ENCODE measurements at places on chromosomes 6 and 20.

DNA sequence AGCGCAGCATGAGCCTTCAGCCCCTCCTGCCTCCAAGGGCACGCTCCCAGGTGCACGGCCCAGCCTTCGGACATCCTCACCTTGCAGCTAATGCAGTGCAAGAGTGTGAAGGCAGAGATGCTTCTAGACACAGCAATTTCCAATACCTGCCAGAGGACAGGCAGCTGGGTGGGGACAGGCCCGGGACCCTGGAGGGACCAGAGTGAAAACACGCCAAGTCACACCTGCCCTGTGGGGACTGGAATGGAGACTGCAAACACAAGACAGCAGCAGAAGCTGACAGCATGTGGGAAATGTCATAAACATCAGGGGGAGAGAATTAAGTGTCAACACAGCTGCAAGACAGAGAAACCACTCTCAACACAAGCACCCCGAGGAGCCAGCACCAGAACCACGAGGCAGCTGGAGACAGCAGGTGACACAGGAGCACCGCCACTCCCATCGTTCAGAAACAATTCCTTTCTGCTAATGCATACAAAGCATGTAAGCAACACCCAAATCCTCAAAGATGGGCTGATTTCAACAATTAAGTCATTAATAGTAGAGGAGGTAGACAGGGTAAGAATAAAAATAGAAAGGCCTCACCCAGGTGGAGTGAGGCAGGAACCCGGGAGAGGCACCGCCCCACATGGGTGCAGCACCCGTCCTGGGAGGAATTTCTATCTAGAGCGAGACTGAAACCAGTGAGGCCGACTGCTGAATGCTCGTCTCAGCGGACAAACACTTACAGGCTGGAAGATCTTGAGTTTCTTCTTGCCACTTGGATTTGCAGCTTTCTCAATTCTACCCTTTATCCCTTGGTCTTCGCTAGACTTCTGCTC, 17.1 kb downstream of the DIDO1 start:
- no peak for DNase-seq

- DNase-seq, result no peak
These were observed 37.7 kb downstream of the TMEM181 start for GRCh38 chr6:158597565-158597964.

DNA sequence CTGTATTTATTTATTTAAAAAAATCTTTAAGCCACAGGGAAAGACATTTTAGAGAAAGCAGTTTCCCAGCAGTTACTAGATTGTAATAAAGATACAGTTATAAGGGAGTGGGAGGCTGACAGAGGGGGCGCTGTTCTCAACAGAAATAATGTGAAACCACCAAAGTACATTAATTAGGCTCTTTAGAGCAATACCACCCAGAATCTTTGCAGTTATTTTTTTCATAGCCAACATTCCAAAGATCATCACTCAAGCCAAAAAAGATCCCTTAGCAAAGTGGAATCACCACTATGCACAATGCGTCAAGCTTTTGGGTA, 331.3 kb upstream of the DEFB112 start:
- DNase-seq, result no peak

DNA sequence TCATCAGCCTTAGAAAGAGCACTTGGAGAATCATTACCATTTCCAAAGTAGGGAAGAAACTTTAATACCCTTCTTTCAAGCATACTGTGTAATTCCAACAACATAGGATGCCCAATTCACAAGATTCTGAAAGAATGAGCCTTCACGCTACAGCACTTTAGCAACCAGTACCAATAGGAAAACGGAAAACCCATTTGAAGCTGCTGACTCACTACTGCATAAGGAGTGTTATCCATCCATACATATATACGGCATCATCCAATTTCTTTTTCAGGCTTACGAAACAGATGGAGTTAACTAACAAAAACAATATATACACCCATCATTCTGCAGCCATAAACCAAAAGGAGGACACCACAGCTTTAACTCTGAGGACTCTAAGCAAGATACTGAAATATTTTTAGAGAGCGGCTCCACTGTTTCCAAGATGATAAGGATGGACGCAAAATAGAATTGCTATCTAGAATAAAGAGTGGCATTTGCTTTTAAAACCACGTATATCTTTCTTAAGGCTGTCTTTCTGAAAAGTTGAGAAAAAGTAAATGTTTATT, 24.9 kb downstream of the FYN start:
- DNase-seq, result no peak

GRCh38 chr20:46951840-46952497, 57.3 kb downstream of the EYA2 start:
- no peak for DNase-seq

GRCh38 chr20:13545790-13546189, 92.9 kb downstream of the TASP1 start:
- no peak for DNase-seq

DNA sequence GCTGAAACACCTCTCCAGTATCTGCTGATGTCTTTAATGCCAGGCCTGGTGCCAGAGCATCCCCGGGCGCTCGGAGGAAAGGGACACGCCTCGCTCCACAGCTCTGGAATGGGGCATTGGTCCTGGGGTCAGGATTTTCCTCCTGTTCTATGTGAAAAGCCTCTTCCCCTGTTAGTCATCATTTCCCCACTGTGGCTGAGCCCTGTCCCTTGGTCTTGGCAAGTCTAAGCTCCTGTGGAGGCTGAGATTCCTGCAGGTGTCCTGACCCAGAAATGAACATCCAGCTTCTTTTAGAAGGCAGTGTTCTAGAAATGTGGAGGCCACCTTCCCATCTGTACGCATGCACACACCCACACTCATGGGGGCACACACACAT, 19.4 kb downstream of the SYNDIG1 start:
- DNase-seq, result no peak

DNA sequence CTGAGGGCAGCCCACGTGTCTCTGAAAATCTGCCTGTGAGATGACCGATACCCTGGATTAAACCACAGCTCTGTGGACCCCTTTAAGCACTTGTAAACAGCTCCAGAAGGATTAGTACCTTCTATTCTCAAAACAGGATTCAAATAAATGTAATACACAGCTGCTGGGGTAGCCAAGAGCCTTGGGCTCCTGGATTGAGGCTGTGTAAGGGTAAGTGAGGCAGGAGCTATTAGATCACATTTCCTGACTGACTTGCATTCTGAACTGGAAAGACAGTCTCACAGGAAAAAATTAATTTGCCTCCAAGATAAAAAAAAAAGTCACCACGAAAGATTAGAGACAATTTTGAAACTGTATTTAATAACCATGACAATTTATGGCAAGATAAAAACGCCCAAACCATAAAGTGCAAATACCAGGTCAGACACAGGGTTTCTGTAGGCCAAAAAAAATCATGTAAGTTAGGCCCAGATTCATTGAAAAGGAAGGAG, 78.0 kb downstream of the TRMT11 start:
- DNase-seq, result no peak

DNA sequence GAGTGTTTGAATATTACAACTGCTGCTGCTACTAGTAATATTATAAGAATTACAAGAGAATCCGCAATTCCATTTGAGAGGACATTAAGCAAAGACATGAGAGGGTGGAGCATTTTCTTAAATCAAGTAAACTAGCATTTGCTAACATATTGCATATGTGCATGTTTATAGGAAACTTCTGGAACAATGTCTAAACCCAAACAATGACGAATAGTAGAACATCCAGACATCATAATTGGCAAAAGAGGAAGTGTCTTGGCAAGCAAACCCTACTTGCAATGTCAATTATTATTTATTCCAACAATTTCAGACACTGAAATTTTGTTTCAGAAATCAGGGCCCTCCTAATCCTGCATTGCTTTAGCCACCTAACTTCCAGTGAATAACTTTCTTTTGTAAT, 1155.3 kb upstream of the GJE1 start:
- DNase-seq, result no peak

- no peak for DNase-seq
These were observed 1.5 kb downstream of the COL12A1 start for GRCh38 chr6:75204217-75204958.

GRCh38 chr20:5864873-5865587, 85.3 kb downstream of the TRMT6 start:
- no peak for DNase-seq

DNA sequence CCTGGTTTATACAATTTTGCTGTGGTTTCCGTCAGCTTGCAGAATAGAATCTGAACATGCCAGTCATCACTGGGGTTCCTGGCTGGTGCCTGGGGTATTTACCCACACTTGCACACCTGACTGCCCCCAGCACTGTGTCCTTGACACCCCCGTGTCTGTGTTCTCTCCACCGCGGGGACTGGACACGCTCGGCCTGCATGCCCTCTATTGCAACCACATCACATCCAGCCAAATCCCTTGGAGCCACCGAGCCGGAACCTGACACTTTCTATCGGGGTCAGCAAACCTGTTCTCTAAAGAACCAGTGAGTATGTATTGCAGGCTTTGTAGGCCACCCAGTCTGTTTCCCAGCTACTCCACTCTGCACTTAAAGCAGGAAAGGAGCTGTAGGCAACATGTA, 527.5 kb downstream of the PRKN start:
- no peak for DNase-seq

DNA sequence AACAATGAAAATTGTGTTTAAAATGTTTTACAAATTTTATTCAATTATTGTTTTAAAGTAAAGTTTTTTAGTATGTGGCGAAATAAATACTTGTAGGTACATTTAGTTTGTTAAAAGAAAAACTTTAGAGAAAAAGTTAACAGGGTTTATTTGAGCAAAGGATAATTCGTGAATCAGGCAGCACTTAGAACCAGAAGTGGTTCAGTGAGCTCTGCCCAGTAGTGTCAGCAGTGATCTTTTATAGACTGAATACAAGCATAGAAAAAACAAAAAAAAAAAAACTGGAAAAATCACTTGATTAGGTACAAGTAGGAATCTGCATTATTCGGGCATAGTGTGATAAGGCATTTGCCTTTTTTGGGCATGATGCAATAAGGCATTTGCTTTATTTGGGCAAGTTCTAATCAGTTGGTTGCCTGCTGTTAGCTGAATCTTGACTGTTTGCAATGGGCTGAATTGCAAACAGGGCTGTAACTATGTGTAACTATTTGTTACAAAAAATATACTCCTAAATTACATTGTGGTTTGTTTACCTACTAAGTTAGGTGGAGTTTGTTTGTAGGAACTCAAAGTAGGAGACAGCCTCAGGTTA, 122.9 kb upstream of the MMS22L start:
- no peak for DNase-seq

DNA sequence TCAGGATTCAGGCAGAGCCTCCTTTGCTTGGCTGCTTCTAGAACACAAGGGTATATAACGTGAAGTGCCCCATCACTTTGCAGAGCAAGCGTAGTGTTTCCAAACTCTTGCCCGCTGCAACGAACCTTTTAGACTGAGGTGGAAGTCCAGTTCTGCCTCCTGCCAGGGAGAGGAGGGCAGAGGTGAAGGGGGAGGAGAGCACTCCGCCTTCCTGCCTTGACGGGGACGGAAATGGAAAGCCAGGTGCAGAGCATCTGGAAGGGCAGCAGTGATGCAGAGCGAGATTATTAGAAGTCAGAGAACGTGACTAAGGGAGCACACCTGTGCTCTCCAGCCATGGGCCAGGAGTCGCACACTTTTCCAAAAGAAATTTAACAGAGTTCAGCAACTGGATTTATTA, 63.4 kb downstream of the RREB1 start:
- no peak for DNase-seq

GRCh38 chr6:42249279-42249678, 31.6 kb upstream of the MRPS10 start:
- no peak for DNase-seq

DNA sequence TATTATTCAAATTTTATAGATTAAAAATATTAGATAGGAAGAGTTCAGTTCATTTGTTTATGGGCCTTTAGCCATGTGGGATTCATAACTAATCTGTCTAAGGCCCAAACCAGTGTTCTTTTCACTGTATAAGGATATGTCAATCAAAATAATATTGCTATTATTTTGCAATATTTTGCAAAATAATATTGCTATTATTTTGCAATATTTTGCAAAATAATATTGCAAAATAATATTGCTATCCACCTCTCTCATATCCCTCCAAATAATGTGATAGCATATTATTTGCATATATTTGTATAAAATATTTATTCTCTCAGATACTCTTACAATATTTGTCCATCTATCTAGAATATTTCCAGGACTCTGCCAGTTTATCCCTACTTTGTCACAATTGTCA, 595.3 kb upstream of the PTCHD4 start:
- DNase-seq, result no peak

DNA sequence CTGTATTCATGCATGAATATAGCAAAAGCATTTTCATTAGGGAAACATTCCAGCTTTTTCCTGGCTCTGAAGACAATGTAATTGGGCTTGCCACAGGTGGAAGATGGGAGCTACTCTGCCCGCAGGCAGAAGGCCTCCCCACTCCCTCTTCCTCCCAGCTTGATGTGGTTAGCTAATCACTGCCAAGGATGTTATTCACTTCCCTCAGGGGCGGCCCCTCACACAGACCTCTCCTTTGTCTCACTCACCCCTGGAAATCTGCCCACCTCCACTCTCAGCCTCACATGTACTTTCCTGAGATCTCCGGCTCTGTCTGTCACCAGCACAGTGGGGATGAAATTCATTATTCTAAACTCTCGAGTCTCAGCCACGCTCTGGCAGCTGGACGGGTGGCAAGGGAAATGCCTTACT, 100.7 kb downstream of the ANKRD60 start:
- no peak for DNase-seq

- DNase-seq, result no peak
These were observed 4.0 kb downstream of the ZBTB2 start for GRCh38 chr6:151387175-151387970.

DNA sequence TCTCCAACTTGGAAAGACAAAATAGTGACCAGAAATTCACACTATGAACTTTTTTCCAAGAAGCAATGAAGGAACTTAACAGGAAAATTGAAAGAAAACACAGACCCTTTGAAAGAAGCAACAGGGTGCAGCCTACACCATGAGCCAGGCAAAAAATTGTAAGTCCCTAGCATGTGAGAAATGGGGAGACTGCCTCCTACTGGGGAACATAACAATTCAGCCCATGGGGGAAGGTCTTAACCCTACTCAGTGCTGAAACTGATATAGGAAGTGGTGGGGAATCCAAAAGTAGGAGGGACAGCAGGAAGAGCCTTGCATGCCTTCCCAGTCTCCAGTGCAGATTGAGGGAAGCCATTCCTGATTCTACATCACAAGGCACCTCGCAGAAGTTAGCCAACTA, 235.1 kb upstream of the UFL1 start:
- no peak for DNase-seq

- DNase-seq, result peak; percentile 62
These were observed 4.6 kb upstream of the RAE1 start for GRCh38 chr20:57346477-57346876.

- DNase-seq, result no peak
These were observed 125.4 kb downstream of the HIVEP1 start for GRCh38 chr6:12137480-12137879.
